ENCODE measurements at places on chromosomes 2 and 18.

DNA sequence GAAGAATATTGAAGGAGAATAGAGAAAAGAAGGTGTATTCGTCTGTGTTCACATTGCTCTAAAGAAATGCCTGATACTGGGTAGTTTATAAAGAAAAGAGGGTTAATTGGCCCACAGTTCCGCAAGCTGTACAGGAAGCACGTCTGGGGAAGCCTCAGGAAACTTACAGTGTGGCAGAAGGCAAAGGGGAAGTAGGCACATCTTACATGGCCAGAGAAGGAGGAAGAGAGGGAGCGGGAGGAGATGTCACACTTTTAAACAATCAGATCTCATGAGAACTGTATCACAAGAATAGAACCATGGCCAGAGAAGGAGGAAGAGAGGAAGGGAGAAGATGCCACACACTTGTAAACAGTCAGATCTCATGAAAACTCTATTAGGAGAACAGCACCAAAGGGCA, 159.6 kb upstream of the TPO start:
- peak; percentile 61 for DNase-seq

DNA sequence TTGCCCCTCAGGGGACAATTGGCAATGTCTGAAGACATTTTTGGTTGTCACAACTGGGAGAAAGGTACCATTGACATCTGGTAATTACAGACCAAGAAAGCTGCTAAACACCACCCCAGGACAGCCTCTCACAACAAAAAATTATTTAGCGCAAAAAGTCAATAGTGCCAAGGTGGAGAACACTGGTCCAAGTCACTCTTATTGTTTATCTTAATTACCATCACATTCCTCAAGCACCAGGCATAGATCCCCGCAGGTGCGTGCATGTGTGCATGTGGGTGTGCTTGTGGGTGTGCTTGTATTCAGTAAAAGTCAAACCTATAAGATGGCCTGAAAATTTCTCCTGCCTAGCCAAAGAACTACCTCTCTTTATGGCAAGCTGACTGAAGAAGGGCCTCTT, 74.9 kb upstream of the WDR75 start:
- DNase-seq, result no peak

DNA sequence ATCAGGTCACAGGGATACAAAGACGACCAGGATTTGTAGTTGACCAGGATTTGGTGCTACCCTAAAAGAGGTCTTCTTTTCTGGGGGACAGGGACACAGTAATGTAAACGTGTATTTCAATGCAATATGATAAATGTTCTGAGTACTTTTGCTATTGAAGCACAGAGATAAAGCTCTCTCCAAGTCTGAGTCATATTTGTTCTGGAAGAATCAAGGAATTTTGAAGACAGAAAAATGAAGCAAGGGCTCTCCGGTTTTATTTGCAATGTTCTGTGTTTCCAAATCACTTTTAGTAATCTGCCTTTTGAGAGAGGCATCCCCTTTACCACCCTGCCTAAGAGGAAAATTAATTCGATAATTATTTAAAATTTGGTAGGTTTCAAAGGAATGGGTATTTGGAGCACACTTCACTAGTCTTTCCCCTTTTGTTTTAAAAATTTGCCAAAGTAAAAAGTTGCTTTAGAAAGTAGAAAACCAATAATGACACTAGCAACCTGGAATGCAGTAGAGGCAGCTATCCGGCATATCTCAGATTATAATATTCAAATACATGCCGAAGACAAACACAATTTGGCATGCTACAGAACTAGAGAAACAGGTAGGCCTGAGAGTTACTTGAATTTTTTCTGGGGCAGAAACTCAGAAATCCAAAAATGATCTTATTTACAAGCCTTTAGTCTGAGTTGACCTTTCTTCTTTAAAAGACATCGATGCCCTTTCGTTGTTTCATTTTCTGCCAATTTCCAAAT, 82.7 kb downstream of the MREG start:
- no peak for DNase-seq

GRCh38 chr18:79123948-79124347, 54.8 kb downstream of the ATP9B start:
- peak; percentile 44 for DNase-seq

DNA sequence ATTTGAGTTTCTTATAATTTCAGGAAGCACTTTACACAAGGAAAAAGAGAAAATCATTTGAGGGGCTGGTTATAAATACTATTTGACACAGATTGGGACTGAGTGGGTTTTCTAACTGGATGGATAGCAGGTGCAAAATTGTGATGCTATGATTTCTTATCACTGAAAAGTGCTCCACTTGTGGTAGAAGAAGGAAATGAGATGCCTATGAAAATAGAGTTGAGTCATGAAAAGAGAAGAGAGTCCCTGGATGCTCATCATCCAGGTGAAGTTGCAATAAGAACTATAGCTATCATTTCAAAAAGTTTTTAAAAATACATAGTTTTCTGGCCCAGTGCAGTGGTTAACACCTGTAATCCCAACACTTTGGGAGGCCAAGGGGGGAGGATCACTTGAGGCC, 39.4 kb upstream of the NFE2L2 start:
- DNase-seq, result no peak

All from inflammatory macrophage (primary cell).